Activated CD4-positive, alpha-beta T cell treated with anti-CD3 and anti-CD28 coated beads for 24 hours (primary cell): ENCODE measurements at places on chromosomes 16 and 17.

GRCh38 chr16:83586036-83586435 lies 221.7 kb upstream of the HSBP1 start:
- DNase-seq: no peak

- no peak for DNase-seq
Measured at GRCh38 chr16:74279805-74280204, 16.8 kb upstream of the PSMD7 start.

- no peak for DNase-seq
Measured at GRCh38 chr17:46198233-46198632, 5.0 kb upstream of the KANSL1 start.

DNA sequence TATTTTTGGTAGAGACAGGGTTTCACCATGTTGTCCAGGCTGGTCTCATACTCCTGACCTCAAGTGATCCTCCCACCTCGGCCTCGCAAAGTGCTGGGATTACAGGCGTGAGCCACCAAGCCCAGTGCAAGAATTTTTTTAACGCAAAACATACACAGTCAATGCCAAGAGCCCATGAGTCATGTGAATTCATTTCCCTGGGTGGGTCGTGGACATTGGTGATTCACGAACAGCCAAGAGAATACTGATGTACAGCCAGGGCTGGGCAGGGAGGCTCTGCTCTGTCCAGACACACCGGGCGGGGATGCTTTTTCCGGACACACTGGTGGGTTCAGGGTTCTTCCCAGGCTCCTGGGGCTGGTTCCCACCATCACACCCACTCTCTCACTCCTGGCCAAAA lies 17.7 kb downstream of the SLC38A8 start:
- no peak for DNase-seq

GRCh38 chr17:28634206-28634865 lies 10.6 kb downstream of the BLTP2 start:
- DNase-seq: no peak
